ENCODE measurements at places on chromosomes 5 and 9.

GRCh38 chr5:102937894-102938293 lies 182.0 kb downstream of the GIN1 start:
- no peak for DNase-seq

- no peak for DNase-seq
Measured at GRCh38 chr5:117954331-117954730, 1034.0 kb downstream of the DTWD2 start.

DNA sequence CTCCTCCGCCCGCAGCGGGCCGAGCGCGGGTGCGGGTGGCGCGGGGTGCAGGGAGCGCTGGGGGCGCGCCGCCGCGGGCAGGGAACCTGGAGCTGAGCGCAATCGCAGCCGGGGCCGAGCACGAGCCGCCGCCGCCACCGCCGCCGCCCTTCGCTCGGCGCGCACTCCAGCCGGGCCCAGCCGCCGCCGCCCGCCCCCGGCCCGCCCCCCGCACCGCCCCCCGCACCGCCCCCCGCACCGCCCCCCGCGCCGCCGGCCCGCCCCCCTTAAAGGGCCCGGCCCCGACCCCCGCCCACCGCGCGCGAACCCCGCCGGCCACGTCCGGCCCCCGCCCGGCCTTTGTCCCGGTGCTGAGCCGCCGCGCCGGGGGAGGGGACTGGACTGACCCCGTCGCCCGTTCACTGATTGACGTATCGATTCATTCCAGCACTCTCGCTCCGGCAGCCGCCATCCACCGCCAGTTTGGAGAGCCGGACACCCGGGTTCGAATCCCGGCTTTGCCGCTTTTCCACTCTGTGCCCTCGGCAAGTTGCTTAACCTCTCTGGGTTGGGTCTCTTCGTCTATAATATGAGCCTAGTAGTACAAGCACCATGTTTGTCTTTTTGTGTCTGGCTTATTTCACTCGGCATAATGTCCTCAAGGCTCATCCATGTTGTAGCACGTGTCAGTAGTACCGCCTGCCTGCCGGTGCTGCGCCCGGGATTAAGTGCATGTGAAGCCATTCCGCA lies at the start of gene SH3PXD2B:
TSS of gene SH3PXD2B (minus strand) at position 168 of the 729 bp plus-strand sequence. CDS start 173 bp downstream, outside the sequence.
- peak; percentile 16 for DNase-seq

DNA sequence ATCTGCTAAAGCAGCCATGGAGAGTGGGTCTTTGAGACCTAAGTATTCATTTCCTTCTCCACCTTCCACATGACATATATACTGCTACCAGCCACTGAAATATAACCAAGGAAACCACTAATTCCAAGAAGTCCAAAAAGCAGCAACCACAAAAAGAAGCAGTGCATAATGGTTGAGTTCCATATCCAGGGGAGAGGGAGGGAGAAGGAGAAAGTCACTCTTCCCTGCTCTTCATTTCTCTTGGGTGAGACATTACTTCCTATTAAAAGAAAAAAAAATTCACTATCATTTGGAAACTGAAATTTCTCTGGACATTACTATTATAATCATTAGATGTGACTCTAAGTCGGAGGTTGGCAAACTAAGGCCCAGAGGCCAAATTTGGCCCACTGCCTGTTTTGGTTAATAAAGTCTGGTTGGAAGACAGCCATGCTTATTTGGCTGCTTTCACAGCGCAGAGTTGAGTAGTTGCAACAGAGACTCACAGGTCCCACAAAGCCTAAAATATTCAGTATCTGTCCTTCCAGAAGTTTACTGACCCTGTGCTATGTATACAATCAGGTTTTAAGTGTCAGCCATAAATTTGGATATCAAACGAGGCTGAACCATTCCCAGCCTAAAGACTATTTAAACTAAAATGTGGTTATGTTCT lies 168.6 kb downstream of the MPDZ start:
- no peak for DNase-seq

DNA sequence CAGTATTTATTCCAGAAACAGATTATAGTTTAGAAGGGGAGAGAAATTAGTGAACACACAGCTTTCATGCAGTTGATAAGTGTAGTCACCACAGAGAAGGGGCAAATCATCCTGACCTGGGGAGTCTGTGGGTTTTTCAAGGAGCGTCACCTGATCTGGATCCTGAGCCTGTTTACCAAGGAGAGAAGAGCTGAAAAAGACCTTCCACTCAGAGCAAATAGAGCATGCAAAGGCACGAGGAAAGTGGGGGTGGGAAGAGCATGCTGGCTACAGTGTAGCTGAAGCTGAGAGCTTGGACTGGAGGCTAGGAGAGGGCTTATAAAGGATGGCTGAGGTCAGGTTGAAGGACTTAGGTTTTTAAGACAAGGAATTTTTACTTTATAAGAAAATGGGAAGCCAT lies 30.4 kb downstream of the ACO1 start:
- DNase-seq, result no peak

DNA sequence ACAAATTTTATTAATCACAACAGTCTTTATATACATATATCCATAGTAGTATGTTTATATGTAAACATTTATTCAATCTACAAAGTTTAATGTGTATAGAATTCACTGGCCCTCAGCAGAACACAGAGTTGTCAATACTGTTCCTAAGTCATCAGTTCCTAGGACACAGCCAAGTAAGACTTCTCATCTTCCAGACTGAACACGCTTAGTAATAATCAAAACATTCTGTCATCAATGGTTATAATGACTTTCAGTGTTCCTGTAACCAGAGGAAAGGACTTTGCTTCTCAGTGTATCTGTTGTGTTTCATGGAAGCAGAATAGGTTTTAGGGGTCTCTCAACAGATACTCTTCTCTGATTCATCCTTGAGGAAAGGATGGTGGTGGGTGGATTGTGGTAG lies 82.2 kb downstream of the SMIM23 start:
- peak; percentile 16 for DNase-seq

- no peak for DNase-seq
Measured at GRCh38 chr9:78972303-78972999, 599.3 kb upstream of the TLE4 start.

GRCh38 chr5:15417156-15417555 lies 82.8 kb upstream of the FBXL7 start:
- no peak for DNase-seq

GRCh38 chr9:121817476-121817875 lies 166.0 kb downstream of the DAB2IP start:
- no peak for DNase-seq

GRCh38 chr5:143314659-143315058 lies 88.8 kb downstream of the NR3C1 start:
- DNase-seq, result peak; percentile 39

DNA sequence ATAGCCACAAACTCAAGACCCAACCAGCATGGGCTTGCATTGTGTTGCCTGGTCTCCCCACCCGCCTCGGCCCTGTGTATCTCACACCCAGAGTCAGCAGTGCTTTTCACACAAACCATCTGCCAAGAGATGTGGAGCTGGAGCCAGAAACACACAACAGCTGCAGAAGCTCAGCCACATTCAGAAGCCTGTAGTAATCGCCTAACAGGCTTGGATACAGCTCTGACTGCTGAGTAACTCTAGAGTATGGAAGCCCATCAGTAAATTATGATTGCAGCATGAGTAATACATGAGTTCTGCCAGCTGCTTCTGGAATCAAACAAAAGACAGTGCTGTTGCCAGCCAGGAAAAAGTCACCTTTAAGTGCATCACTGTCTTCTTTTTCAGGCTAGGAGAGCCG lies 16.0 kb downstream of the TEK start:
- peak; percentile 74 for DNase-seq

GRCh38 chr5:120103495-120103894 lies 360.6 kb upstream of the PRR16 start:
- DNase-seq, result no peak

DNA sequence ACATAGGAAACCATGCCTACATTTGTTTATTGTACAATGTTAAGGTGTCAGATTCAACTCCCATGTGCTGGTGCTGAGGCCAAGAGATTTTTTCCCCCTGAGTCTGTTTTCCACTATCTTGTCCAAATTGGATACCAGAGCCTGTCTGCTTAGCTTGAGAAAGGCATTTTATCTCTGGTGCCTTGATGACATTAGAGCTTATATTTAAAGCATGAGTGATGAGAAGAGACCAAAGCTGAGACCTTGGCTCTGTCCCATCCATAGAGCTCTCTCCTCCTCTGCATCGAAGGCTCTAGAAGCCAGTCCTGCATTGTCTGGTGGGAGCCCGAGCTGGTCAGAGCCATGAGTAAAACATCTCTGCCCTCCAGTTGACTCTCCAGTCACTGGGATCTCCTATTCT lies 10.4 kb upstream of the PPP2CA start:
- DNase-seq, result no peak

DNA sequence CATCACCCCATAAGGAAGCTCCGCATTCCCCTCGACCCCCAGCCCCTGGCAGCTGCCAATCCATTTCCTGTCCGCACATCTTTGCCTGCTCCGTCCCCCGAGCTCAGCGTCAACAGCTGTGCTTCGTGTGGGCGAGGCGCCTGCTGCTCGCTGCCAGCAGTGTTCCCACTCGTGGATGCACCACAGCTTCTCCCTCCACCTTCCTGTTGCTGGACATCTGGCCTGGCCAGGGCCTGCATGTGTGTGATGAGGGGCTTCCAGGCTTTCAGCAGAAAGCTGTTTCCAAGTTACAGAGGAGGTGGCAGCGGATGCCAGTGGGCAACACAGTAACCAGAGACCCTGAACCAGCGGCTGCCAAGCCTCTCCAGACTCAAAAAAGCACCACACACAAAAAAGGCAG lies 86.0 kb downstream of the PRRT1B start:
- DNase-seq, result no peak

DNA sequence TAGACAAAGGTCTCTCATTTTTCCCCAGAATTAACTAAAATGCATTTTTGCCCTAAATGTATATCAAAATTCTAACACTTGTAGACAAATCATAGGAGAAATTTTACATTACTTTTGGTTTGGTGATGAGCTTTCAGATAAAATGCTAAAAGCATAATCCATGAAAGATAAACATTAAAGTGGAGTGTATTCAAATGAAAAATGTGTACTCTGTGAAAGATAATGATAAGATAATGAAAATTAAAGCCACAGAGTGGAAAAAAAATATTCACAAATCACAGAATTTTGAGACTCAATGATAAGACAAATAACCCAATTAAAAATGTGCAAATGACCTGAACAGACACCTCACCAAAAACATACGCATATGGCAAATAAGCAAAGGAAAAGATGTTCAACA lies 176.9 kb upstream of the ADAMTS16 start:
- no peak for DNase-seq

GRCh38 chr5:132486318-132487094 lies 4.1 kb downstream of the IRF1 start:
- no peak for DNase-seq

DNA sequence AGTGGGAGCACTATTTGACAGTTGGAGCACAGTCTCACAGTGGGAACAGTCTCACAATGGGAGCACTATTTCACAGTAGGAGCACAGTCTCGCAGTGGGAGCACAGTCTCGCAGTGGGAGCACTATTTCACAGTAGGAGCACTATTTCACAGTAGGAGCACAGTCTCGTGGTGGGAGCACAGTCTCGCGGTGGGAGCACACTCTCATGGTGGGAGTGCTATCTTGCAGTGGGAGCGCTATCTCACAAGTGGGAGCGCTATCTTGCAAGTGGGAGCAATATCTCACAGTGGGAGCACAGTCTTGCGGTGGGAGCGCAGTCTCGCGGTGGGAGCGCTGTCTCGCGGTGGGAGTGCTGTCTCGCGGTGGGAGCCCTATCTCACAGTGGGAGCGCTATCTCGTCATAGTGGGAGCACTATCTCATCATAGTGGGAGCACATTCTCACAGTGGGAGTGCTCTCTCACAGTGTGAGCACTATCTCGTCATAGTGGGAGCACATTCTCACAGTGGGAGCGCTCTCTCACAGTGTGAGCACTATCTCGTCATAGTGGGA lies 56.1 kb downstream of the MED10 start:
- no peak for DNase-seq

GRCh38 chr9:134662143-134662876 lies 20.7 kb downstream of the COL5A1 start:
- no peak for DNase-seq

DNA sequence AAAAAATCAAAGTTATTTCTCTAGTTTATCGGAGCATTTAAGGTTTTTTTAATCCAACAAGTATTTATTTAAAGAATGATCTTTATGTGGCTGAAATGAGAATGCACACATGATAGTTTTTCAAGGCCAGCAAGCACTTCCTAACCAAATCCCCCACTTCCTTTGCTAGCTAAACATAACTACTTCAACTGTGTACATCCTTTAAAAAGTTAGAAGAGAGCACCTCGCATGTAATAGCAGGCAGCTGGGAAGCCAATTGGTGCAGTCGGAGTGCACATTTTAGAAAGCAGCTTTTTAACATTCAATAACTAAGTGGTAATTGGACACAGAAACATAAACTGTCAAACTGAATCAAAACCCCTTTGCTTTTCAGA lies 245.7 kb downstream of the BNC2 start:
- no peak for DNase-seq

- DNase-seq, result no peak
Measured at GRCh38 chr9:80401243-80401642, 829.5 kb downstream of the TLE4 start.

All from kidney glomerular epithelial cell (primary cell).